ENCODE measurements at places on chromosomes 2 and 18.

- DNase-seq = no peak
Observed at GRCh38 chr2:29393676-29394075, 278.5 kb downstream of the CLIP4 start.

- DNase-seq = peak; percentile 51
Observed at GRCh38 chr2:219277703-219278654, 1.2 kb upstream of the DNAJB2 start.

DNA sequence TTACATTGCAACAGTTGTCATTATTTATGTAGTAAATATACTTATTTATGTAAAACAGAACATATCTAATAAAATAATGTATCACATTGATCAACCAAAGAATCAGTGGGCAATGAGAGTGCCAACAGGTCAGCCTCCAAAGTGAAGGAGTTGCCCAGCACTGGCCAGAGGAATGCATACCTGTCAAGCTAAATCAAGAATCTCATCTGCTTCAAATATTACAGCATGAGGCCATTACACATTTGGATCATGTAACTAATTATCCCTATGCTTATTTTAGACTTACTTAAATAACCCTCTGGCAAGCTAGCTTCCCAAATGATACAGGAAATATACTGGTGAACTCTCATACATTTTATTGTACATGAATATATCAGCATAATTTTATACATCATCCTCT, 1211.7 kb upstream of the ACVR2A start:
- DNase-seq = no peak

DNA sequence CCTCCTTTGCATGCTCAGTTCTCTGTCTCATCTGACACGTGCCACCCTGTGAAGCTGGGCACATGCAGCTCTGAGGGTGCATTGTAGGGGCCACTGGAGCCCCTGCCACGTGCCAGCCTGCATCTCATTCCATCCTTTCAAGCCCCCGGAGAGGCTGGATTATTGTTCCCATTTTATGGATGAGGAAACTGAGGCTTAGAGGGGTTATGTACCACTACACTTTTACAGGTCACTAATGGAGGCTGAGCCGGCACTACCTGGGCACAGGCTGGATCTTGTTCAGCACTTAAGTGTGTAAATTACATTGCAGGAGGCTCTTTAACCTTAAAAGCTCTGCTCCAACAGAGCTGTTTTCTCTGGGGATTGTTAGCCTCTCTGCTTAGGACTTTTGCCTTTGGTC, 47.5 kb downstream of the KCNIP3 start:
- DNase-seq = no peak

DNA sequence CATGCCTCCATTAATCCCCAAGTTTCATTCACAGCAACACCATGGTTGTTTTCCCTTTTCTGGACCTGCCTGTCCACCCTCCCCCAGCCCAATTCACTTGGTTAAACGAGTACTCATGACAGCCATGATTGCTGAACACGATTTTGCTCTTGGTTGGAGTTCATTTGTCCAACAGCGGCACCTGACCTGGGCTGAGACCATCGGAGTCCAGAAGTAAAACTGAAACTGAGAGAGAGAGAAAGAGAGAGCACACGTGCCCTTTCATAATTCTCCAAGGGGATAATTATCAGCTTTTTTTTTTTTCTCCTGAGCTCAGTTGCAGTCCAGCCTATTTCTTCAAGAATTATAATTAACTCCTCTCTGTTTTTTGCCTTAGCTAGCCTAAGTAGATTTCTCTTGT, 13.7 kb upstream of the KIF5C start:
- no peak for DNase-seq
